ENCODE measurements at places on chromosomes 7 and 10.

DNA sequence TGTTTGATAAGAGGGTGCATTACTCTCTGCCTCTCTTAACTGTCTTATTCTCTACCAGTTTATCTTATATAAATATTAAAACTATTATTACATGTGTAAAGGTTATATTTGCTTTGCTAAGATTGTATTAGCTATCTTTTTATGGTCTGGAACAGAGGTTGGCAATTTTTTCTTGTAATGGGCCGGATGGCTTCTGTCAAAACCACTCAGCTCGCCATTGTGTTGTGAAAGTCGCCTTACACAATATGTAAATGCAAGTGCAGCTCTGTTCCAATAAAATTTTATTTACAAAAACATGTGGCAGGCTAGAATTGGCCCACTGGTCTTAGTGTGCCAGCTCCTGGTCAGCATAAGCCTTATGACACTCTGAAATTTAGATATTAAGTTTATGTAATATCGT lies 185.8 kb downstream of the SDK1 start:
- no peak for DNase-seq

- no peak for DNase-seq
Observed at GRCh38 chr7:92843034-92843760, 6.8 kb upstream of the CDK6 start.

- DNase-seq: no peak
Observed at GRCh38 chr10:122939856-122940543, 14.0 kb downstream of the C10orf88 start.

GRCh38 chr7:149377386-149377785 lies 83.5 kb downstream of the ZNF777 start:
- DNase-seq: no peak

GRCh38 chr10:63133821-63134557 lies 861 bp downstream of the NRBF2 start:
- no peak for DNase-seq

DNA sequence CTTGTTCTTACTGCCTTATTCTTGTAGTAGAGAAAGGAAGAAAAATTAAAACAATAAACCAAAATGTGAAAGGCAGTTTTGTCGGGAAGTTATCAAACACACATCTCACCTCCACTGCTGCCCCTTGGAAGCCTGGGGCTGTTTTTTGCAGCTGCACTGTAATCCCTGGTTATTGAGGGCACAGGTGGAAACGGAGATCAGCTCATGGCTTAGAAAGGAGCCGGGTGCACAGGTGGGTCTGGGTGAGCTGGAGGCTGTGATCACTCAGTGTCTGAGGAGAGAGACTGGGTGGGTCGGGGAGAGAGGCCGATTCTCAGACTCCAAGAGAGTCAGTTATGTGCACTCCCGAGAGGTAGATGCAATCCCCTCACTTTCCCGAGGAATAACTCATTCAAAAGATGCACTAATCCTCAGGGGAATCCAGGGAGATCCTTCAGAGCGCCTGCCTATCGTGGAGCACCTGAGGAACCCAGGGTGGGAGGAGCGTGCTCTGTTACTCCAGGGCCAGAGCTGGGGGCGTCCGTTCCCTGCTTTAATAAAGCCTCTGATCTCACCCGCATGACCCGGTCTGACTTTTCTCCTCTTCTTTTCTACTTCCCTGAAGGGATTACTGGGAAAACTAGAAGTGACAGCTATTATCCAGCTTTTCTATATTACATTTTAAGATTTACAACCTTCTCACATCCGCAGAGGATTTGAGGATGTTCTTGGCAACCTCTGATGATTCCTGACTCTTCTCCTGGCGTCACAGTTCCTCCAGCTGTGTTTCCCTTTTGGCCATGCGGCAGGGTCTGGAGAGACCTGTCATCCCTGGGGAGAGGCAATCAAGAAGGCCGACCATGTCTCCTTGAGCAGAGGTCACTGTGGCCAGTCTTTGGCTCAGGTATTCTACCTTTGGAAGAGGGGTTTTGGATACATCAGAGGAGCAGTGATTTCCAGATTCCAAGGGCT lies 82.1 kb downstream of the CAMK1D start:
- DNase-seq: no peak

- DNase-seq: no peak
Observed at GRCh38 chr7:8125680-8126444, 136.1 kb downstream of the ICA1 start.

- DNase-seq: peak; percentile 87
Observed at GRCh38 chr7:148575640-148576411, 14.7 kb upstream of the C7orf33 start.

DNA sequence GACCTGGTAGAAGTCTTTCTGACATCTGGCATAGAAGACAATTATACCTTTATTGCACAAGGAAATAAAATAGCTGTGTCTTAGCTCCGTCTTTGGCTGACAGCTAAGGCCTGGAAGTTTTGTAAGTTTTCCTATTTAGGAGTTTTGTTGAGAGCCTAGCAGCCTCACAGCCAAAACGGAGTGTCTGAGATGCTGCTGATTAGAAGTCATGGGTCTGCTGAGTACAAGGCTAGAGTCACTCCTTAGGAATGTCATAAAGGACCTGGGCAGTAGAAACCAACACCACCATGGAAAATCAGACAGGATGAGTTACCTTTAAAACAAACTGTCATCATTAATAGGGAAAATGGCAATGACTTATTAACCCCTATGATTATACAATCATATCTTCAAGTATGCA lies 442.5 kb downstream of the KCNMA1 start:
- DNase-seq: no peak

- DNase-seq: no peak
Observed at GRCh38 chr10:124640538-124641231, 103.5 kb downstream of the FAM53B start.

DNA sequence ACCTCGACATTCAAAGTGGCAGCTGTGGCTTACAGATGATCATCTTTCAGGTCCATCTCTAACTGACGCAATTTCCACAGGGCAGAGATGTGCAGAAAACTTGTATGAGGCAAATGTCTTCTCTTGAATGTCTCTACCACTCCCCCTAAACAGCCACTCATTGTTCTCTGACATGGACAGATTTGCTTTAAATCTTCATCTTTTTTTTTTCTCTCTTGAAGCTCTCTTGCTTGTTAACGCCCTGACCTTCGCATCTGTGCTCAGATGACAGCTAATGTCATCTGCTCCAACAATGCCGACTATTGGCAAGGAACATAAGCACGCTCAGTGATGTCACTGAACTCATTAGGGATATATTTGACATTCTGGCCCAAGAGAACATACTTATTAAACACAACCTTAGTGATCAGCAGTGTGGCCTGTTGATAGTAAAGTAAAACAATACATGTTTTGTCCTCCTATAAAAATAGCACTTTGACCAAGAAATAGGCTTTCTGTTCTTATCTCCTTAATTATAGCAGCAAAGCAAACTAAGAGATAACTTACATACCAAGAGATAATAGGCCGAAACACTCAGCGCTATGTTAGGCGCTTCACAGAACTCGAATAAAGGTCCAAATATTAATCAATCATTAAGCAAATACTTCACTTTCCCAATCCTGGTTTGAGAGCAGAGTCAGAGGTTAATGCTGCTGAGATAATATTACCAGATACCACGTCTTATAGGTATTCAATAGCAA lies 583.5 kb downstream of the PARD3 start:
- no peak for DNase-seq

- DNase-seq: no peak
Observed at GRCh38 chr10:3702056-3702546, 82.9 kb downstream of the KLF6 start.

DNA sequence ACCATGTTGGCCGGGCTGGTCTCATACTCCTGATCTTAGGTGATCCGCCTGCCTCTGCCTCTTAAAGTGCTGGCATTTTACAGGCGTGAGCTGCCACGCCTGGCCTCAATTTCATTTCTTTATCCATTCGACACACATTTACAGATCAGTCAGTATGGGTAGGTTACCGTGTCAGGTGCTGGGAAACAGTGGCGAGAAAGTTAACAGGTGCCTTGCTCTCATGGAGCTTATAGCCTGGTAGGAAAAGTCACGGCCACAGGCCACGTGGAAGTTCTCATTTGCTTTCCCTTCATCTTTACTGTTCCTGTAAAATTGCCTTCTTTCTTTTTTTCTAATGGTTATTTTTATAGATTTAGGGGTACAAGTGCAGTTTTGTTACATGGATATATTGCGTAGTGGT lies 2.6 kb upstream of the CAMK1D start:
- no peak for DNase-seq

DNA sequence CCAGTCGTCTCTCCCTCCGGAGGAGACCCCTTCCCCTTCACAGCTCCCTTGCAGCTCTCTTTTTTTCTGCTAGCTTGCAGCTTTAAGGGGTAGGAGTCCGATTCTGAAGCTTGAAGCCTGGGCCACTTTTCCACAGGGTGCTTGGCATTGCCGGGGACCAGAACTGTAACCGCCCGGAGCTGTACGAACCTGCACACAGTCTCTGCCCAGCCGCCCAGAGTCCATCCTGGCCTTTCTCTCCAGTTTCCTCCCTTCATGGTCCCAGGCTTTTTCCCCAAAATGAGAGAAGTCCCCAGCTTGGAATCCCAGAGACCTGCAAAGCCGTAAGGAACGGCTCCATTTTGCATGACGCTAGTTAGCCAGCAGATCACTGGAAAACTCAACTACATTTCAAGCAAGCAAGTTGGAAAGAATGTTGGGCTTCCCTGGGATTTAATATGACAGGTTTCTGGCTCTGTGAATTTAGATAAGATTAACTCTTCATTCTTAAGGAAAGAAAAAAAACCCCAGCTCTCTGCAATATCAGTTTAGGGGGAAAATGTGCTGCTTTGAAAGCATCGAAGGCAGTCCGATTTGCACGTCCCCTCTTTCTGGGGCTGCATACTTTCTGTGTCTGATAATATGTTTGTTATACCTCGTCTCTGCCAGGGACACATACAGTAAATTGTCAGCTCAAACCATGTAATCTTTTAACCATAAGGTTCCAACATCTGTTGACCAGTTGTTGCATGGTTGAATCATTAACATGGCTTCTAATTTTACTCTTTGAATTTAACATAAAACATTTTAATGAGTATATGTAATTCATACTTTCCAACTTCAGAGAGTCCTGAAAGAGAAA lies 190.0 kb upstream of the LYZL2 start:
- DNase-seq: no peak

- no peak for DNase-seq
Observed at GRCh38 chr10:132834891-132835847, 49.2 kb upstream of the NKX6-2 start.

GRCh38 chr10:99290306-99290705 lies 38.9 kb upstream of the CNNM1 start:
- DNase-seq: no peak

GRCh38 chr10:97768322-97769315 lies 3.2 kb downstream of the SFRP5 start:
- no peak for DNase-seq

DNA sequence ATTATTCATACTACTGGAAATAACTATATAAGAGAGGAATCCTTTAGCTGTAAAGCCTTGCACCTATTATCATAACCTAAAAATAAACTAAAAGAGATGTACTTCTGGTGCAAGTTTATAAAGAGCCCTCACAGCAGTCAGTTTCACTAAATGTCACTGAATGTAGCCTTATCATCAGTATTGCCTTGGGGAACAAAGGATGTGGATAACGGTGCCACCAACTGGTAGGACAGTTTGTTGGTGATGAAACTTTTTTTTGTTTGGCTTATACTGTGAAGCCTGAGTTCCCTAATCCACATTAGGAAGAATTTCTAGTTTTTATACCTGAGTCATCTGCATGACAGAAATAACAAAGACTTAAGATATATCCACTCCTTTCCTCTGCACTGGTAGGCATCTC lies 117.9 kb upstream of the COL1A2 start:
- peak; percentile 10 for DNase-seq

- no peak for DNase-seq
Observed at GRCh38 chr10:76993213-76993612, 644.4 kb downstream of the KCNMA1 start.

- DNase-seq: no peak
Observed at GRCh38 chr7:100679927-100680575, 6.5 kb downstream of the GNB2 start.

GRCh38 chr10:75593692-75594556 lies 162.5 kb downstream of the LRMDA start:
- peak; percentile 73 for DNase-seq

GRCh38 chr7:41656366-41656765 lies 46.5 kb downstream of the INHBA start:
- no peak for DNase-seq

DNA sequence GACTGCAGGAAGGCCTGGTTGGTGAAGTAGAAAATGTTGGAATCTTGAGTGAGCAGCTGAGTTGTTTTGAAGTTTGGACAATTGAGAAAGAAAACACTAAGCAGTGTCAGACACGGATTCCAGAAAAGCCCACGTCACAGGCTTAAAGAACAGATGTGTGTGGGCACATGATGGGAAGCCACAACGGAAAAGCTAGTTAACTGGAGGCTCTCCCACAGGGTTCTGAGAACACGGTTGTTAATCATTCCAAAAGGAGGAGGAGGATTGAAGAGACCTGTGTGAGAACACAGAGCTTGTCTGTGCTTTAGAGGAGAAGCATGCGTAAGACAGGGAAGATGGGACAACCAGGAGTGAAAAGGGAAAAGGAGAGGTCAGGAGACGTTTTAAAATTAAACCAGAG lies 42.6 kb downstream of the SHH start:
- DNase-seq: no peak

GRCh38 chr10:43353495-43354329 lies 17.7 kb upstream of the FXYD4 start:
- DNase-seq: no peak

GRCh38 chr7:47248797-47249196 lies 333.1 kb downstream of the TNS3 start:
- DNase-seq: no peak

DNA sequence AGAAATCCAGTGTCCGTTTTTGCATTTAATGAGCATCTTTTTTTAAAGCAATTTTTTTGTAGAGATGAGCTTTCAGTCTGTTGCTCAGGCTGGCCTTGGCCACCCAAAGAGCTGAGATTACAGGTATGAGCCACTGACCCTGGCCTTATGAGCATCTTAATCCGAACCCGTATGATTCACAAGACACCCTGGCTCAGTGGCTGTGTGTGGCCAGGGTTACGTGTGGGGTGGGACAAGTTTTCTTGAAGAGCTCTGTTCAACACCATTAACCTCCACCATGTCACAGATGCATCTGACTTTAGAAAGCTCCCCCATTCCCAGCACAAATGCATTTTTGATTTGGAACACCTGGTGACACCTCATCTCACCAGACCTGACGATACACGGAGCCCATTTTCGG lies 166.5 kb upstream of the PITRM1 start:
- no peak for DNase-seq

GRCh38 chr10:62610649-62611229 lies 193.8 kb upstream of the ADO start:
- DNase-seq: peak; percentile 61

DNA sequence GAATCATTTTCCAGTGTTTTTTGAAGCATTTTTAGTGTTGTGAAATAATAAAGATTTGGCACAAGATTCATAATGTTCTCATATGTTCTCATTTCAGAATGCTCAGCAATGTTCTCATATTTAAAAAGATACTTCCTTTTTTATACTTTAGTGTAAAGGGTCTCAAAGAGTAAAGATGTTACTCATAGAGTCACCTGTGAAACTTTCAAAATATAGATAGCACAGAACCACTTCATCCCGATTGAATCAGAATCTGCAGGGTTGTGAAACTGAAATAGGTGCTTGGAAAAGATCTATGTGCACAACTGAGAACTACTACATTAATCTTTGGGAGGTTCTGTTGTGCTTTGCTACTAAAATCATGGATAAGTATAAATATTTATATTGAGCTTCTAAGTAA lies 144.7 kb downstream of the MDFIC start:
- DNase-seq: no peak

All from HEK293T (cell line).